A549 treated with ZK216348 at 1 μM for 4 hours (cell line): ENCODE measurements at places on chromosomes 13 and 19. TPM values are rescaled to one million over a fixed set of nuclear protein-coding genes. Genes with fewer than 3 reads are reported as not detected.

The ZNF723 gene
- total RNA-seq, result not detected in 5 replicates

The TUBA3C gene
- total RNA-seq, result not detected in 5 replicates

The ZNF497 gene
- total RNA-seq, result 0.60 to 1.8 TPM (median 1.5 TPM) in 5 replicates

The CD37 gene
- 0.13 TPM in 1 of 5 replicates, not detected in the others for total RNA-seq

The ATCAY gene
- 0.04 to 0.22 TPM (median 0.12 TPM) in 4 of 5 replicates, not detected in the other for total RNA-seq
